ENCODE measurements at places on chromosomes 2 and 18. TPM values are rescaled to one million over a fixed set of nuclear protein-coding genes. Genes with fewer than 3 reads are reported as not detected.
A peak's percentile ranks its signal among the peaks of the same experiment; 100 is the strongest.

GRCh38 chr2:143428700-143429099, 299.5 kb downstream of the ARHGAP15 start:
- no peak for DNase-seq

DNA sequence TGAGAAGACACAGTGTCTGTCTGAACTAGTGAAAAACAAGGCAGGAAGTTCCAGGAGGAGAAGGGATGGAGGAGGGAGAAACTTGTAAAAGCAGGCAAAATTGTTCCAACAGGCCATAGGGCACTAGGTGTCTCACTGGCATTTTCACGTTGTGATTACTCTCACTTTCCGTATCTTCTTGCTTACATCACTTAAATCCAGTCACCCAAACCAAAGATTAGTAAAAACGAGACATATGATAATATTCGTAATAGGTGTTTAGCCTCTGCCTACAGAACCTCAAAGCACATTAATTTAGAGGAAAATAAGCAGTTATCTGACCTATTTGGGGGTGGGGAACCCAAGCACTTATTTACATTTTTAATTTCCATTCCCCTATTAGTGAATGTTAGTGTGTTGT, 78.3 kb downstream of the POU3F3 start:
- DNase-seq, result no peak

- no peak for DNase-seq
These were observed 56.0 kb downstream of the PIK3C3 start for GRCh38 chr18:42011053-42011452.

DNA sequence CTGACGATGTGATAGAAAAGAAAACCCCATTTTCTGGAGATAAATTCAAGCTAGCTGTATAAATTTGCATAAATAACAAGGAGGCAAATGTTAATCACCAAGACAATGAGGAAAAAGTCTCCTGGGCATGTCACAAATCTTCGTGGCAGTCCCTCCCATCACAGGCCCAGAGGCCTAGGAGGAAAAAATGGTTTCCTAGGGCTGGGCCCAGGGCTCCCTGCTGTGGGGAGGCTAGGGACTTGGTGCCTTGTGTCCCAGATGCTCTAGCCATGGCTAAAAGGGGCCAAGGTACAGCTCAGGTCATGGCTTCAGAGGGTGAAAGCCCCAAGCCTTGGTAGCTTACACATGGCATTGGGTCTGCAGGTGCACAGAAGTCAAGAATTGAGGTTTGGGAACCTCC, 134.6 kb downstream of the CABLES1 start:
- DNase-seq, result no peak

DNA sequence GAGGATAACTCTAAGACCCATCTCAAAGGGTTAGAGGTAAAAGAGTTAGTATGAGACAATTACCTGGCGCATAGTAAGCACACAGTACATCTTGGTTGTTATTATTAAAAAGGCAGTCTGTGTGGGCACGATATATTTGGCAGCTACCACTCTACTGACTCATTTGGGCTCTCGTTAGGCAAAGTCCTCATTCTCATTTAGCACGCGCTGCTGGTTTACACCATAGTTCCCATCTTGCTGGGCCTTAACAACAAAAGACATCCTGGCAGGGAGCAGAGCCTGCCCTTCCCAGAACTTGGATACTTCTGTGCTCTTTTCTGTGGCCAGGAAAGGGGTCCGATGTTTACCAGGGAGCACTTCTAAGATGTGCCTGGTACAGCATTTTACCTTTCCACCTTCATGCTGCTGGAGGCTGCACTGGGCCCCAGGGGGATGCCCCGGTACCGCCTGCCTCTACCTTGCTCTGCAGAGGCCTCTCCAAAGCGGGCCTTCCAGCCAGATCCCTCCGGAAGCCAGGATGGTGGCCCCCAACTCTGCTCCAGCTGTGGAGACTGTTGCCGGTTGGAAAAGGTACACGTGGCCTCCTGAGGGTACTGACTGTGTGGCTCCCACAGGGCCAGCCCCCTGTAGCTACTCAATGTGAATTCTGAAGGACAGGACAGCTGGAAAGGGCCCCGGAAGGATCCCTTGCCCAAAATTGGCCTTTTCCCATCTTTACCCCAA, 15.0 kb downstream of the GLI2 start:
- DNase-seq, result no peak

DNA sequence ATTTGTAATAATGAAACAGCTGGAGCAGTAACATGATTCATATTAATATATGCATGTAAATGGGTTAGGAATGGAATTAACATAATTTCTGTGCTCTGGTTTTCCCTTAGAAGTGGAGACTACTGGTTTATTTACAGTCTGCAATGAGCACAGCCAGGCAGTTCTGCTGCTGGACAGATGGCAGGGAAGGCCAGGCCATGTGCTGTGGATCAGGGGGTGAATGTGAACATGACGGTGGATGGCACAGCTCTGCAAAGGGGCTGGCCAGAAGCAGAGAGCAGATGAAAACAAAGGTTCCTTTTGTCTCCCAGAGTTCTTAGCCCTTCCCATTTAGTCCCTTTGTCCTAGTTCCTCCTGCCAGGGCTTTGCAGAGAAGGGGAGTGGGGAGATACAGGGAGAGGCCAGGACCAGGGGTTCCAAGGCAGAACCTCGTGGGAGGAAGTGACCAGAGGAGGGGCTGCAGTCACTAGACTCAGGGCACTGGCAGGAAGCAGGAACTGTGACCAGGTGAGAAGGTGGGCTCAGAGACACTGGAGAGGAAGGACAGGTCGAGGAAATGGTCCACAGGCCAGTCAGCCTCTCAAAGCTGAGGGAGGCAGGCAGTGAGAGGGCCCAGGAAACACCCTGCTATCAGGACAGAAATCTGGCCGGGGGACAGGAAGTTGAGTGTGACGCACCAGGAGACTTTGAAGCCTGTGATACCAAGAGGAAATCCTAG, 112.9 kb upstream of the ATP8B1 start:
- peak; percentile 38 for DNase-seq

DNA sequence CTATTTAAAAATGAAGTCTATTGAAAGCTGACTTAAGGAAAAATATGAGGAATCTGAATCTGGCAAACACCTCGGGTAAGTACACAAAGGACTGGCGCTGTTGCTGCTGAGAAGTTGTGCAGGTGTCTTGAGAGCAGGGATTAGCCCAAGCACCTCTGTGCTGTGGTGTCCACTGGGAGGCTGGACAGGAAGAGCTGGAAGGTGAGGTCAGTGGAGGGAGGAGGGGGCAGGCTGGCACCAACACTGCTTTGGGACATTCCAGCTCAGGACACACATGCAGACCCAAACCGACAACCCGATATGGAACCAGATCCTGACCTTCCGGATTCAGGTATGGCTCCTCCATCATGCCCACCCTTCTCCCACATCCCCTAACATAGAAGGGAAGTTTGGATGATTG, 20.6 kb downstream of the FER1L5 start:
- DNase-seq, result no peak

- DNase-seq, result no peak
These were observed 114.6 kb downstream of the MAPK4 start for GRCh38 chr18:50674307-50674980.

DNA sequence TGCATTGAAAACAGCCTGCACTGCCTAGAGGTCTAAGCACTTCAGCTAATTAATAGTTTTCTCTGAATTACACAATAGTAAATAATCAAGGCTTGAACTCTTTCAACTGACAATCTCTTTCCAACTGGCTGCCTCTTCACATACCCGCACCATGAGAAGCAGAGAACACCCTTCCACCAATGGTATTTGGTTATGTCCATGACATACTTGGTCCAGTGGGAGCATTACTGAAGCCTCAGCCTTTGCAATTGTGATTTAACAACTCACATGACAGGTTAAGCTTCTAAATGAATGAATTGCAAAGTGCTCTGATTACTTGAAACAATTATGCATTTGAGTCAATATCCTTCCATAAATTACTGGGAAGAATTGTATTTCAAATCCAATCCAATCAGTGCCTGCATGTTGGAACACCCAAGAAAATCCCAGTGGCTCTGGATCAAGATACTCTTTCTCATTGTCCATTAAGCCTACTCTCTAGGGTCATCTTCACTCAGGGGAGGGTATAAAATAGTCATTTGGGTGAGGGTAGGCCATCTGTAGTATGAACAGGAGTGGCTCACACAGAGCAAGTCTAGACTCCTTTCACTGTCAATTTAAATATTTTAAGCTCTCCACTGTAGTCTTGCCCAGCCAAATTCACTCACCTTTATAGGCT, 101.1 kb downstream of the HS1BP3 start:
- DNase-seq, result no peak

The AMER3 gene
- total RNA-seq, result 0.32 TPM

DNA sequence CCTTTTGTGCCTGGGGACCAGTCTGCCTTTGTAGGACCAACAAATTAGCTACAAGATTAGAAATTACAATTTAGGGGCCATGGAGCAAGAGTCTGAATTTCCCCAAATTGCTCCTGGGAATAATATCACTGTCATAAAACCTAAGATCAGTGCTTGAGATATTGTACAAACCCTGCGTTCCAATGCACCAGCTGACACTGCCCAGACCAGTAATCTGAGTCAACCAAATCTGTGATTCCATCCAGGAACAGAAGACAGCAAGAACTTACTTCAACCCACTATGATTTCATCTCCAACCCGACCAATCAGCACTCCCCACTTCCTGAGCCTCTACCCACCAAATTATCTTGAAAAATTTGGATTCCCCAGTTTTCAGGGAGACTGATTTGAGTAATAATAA, 1305.0 kb upstream of the NRXN1 start:
- no peak for DNase-seq

- DNase-seq, result no peak
These were observed 470.9 kb downstream of the MBD2 start for GRCh38 chr18:53753601-53754000.

DNA sequence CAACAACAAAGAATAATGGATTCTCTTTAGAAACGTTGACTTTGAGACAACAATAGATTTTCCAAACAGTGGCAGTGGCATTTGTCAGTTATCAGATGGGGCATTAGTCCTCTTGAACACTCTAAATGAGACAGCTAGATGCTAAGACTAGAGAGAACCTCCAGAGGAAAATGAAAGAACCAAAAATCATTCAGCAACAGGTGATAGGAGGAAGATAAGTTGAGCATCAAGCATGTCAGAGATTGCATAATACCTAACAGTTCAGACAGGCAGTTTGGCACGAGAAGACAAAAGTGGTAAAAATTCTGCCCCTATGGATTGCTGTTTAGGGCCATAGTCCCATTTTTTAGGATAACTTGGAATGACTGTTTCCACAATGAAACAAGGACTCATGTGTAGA, 67.9 kb upstream of the NOL4 start:
- no peak for DNase-seq

Data from transverse colon (tissue), 4 donors.